Cortex of kidney (tissue), 1 donor: ENCODE measurements at places on chromosomes 2 and 18.

GRCh38 chr2:38201784-38202183 is 125.8 kb upstream of the CYP1B1 start:
- no peak for DNase-seq

DNA sequence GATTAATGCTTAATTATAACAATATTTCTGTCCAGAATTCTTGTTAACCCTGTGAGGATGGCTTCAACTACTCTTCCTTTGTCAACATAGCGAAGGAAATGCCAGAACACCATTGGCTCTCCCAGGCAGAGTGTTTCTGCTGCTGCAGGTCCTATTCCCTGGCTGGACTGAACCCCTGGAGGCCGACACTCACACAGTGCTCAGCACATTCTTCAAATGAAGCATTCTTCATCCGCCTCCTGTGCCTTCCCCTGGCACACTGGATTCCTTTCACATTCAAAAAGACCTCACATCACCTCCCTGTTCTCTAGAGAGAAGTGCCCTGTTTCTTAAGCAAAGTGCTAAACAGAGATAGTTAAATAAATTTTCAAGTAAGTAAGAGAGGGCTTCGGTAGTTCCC is 187.3 kb upstream of the MSH6 start:
- no peak for DNase-seq

DNA sequence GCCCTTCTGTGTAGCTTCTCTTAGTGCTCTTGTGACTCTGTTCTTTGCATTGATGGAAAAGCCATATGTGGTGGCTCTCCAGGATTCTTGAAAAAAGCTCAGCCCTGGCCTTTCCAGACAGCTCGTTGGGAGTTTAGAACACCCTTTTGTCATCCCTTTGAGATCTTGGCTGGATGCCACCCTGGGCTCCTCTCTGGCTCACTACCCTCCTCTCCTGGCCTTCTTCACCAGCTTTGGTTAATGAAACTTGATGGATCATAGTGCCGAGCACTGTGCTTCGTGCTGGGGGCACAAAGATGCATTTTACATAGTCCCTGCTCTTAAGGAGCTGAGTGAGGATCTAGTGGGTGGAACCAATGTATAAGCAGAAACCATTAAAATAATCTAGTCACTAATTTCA is 15.6 kb upstream of the FHOD3 start:
- no peak for DNase-seq

DNA sequence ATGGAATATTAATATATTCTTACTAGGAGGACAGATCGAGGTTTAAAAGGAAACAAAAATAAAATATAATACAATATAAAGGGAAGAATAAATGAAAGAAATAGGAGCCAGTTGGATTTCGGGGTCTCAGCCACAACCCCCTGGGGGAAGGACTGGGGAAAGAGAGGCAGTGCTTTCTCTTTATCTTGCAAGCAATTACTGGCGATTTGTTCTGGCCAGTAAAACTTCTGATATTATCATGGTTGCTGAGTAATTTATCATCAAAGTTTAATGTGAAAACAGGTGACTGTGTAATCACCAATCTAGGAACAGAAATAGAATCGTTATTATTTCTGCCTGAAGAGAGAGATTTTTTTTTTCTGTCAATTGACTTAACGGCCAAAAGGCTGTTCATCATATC is 917.7 kb upstream of the CELF4 start:
- no peak for DNase-seq

DNA sequence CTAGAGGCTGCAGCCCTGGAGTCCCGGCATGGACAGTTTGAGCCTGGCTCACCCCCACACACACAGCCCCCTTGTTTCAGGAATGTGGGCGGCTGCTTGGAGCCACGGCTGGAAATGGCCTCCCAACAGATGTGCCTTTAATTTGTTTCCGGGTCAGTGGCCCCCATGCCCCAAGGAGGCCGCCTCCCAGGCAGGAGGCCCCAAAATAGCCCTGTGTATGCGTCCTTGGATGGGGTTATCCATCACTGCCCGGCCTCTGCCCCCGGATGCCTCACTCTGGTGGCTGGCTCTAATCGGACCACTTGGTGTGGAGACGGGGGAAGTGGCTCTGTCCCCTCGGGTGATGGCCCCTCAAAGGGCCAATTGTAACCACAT is 151.9 kb upstream of the MYCN start:
- no peak for DNase-seq

DNA sequence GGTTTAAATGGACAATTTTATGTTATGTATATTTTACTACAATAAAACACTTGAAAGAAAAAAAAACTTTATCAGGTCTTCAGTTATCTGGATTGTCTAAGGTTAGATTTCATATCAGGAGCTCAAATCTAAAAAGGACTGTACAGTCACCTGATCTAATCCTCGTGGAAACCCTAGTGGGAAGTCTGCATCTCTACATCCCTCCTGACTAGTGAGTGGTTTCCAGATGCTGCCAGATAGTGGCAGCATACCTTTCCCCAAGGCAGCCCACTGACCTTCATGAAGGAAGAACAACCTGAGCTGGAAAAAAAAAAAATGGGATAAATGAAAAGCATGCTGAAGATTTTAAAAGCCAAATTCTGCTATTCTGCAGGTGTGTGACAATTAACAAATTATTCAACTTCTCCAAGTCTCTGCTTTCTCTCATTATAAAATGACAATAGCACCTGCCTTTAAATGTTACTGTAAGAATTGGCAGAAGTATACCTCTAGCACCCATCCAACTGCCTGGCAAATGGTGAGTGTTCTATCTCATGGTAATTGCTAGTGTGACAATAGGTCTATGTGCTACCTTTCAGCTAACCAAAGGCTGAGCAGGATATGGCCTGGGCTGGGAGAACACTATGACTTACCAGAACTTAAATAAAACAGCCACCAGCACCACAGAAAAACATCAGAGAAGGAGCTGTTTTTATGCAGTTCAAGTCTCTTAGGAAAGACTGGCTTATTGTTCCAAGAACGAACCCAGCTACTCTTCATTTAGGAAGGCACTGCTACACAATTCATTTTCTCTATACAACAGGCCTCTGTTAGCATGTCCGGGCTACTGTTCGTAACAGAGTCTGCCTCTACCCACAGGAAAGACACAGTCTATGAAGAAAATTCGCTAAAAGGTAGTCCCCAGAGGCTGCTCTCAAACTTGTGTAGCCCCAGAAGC is 8.6 kb downstream of the CLASP1 start:
- DNase-seq: no peak

GRCh38 chr2:25123682-25124081 is 44.7 kb downstream of the POMC start:
- no peak for DNase-seq

- DNase-seq: no peak
These were observed 505.9 kb downstream of the EIPR1 start for GRCh38 chr2:2871480-2872308.

- no peak for DNase-seq
These were observed 33.9 kb downstream of the FN1 start for GRCh38 chr2:215401896-215402379.

DNA sequence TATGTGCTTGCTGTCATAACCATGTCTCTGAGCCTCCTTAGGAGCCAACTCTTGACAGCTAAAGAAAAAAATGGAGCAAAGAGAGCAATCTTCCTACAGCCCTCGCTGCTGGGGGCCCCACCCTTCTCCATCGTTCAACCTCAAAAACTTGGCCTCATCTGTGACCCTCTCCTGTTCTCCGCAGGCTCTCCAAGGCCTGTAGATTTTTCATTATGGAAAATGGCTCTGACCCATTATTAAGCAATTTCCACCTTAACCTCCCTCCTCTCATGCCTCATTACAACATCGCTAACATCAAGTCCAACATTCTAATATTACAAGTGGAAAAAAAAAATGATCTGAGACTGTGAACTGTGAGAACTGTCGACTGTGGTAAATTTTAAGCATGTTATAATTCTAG is 98.7 kb downstream of the SLC8A1 start:
- DNase-seq: no peak

- no peak for DNase-seq
These were observed 9.8 kb downstream of the TRAK2 start for GRCh38 chr2:201441409-201441808.

DNA sequence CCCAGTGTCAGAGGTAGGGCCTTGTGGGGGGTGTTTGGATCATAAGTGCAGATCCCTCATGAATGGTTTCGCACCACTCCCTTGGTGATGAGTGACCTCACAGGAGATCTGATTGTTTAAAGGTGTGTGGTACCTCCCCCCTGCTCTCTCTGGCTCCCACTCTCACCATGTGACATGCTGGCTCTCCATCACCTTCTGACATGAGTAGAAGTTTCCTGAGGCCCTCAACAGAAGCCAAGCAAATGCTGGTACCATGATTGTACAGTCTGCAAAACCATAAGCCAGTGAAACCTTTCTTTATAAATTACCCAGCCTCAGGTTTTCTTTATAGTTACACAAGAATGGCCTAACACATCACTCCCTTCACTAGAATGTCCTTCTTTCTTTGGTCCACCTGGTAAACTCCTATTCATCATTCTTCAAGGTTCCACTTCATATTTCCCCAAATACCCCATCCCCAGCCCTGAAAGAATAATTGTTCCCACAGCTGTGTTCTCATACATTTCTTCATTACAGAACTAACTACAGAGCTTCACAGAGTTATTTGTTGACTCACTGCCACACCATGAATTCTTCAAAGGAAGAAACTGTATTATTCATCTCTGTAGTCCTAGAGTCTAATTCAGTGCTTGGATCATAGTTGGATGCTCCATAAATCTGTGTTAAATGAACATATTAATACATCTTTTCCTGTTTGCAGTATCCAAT is 81.2 kb upstream of the STK17B start:
- no peak for DNase-seq

- DNase-seq: no peak
These were observed 61.7 kb downstream of the RNF152 start for GRCh38 chr18:61831071-61831470.

- no peak for DNase-seq
These were observed 277.1 kb downstream of the SOX11 start for GRCh38 chr2:5969303-5969702.

DNA sequence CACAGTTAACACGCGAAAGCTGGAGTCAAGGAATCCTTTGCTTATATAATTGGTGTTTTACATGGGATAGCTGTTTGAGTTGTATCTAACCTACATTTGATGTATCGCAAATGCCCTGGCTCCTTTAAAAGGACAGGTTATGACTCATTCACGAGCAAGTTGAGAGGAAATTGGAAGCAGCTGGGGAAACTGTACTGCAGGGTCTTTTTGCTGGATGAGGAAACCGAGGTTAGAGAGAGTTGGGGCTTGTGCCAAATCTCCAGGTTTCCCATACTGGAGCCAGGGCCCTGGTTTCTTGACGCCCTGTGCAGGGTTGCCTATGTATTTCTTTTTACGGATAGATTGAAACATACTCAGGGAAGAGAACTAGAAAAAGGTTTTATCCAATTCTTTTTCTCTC is 60.0 kb upstream of the SPTBN1 start:
- DNase-seq: no peak

GRCh38 chr18:36688020-36688965 is 140.5 kb downstream of the TPGS2 start:
- DNase-seq: no peak

- no peak for DNase-seq
These were observed 469.6 kb upstream of the VRK2 start for GRCh38 chr2:57576983-57577382.

GRCh38 chr2:231482806-231483391 is 18.6 kb upstream of the NCL start:
- no peak for DNase-seq

DNA sequence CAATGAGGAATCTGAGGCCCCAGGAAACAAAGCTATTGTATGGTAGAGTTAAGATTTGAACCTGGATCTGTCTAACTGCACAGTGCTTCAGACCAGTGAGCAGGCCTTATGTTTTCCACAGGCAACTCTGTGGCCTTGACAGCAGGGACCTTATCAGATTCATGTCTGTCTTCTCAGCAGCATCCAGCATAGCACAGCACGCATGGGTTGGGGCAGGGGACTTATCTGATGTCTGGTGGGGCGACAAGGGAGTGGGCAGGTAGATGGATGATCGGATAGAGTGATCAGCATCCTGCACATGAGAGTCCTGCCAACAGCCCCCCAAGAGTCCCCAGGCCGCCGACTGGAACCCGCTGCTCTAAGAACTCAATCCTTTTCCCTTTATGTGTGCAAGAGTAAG is 28.7 kb upstream of the KCNF1 start:
- no peak for DNase-seq

DNA sequence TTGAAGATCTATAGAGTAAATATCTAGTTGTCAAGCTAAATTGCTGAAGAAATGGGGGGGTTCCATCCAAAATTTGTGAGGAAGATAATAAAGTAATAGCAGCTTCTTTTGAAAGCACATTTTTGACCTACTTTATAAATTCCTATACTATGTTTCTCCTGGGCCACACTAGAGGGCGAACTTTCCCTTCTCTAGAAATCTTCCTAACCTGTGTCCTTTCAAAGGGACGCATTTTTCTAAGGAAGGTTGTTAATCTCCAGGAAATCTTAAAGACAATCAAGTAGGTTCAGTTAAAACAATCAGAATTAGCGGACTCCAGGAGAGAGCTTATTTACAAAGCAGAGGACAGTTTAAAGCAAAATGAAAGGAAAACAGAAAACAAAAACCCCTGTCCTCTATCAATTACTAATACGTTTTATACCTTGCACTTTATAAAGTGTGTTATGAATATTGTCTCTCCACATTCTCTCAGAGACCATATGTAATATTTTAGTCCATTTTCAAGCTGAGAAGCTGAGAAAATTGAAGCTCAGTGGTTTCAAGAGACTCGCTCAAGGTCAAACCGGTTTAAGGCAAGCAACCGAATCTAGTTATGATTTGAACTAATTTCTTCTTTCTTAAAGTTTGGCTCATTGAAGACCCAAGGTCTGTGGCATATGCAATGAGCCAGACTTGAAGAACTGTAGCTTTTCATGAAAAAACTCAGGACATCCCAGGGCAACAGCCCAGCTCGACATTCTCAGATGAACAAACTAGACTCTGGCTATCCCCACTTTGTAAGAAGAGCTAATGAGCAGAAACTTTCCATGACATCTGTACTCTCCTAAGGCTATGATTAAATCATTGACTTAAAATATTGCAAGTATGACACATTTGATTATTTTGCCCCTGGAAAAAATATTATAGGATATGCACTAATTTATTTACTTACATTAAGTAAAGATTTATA is 273.6 kb downstream of the PAX3 start:
- DNase-seq: no peak

- no peak for DNase-seq
These were observed 75.5 kb downstream of the SPOPL start for GRCh38 chr2:138577066-138577465.

GRCh38 chr2:27489118-27489497 is 435 bp downstream of the IFT172 start:
- DNase-seq: no peak

DNA sequence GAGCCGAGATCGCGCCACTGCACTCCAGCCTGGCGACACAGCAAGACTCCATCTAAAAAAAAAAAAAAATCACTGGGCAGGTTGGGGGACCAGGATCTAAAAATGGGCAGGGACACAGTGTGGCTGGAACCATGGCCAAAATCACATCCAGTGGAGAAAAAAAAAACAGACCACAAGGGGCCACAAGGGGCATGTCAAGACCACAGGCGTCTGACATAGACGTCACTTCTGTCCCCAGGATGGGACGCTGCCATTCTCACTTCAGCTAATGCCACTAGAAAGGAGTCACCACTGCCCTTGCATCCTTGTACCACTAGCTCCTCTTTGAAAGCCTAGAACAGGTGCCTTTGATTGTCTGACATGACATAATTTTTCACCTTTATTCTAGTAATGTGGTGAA is 2.5 kb upstream of the POMC start:
- DNase-seq: no peak
